ENCODE measurements at places on chromosomes 7 and 10.

GRCh38 chr7:139950881-139951525, 111.7 kb downstream of the PARP12 start:
- DNase-seq = no peak

GRCh38 chr7:105388356-105389087, at the start of gene SRPK2:
Gene SRPK2, minus strand, starts transcription at chr7:105388921.
- DNase-seq = no peak

- DNase-seq = no peak
These were observed 21.9 kb upstream of the ITGA8 start for GRCh38 chr10:15741581-15741980.

DNA sequence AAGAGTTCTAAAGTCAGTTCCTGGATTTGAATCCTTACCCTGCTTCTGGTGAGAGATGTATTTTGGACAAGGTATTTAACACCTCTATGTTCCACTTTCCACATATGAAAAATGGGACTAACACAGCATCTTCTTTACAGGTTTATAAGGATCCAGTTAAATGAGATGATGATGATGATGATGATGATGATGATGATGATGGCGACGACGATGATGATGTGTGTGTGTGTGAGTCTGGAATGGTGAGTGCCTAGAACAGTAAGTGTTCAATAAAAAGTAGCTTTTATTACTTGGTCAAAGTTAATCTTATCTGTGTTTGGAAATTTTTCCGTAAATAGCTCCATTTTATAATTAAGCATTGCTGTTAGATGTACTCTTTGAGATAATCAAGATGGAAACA, 248.3 kb upstream of the SLC26A5 start:
- DNase-seq = no peak

DNA sequence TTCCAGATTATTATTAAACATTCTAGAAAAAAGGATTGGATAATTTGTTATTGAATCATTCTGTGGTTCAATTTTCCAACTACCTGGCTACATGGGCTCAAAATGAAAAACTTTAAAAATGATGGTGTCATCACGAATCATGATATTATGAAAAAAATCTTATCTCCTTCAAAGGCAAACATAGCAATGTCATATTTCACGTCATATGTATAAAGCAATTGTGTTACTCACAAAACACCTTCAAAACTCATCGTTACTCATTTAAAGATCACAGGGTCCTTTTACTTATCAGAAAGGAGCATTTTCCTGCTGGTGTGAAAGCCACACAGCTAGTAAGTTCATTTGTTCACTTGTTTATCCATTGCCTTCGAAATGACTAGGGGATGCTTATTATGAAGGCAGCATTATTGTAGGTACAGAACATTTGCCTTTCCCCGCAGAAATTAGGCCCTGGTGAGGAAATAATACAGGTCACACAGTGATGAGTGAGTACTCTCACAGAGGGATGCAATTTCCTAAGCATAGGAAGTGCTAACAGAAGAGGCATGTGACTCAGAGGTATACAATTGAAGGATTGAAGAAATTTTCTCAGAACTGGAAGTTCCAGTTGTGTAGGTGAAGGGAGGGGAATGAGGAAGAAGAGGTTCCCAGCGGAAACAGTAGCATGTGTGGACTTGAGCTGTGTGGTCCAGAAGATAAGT, 478.7 kb downstream of the INHBA start:
- no peak for DNase-seq

GRCh38 chr10:26543567-26544306, 105.6 kb downstream of the APBB1IP start:
- DNase-seq = no peak

DNA sequence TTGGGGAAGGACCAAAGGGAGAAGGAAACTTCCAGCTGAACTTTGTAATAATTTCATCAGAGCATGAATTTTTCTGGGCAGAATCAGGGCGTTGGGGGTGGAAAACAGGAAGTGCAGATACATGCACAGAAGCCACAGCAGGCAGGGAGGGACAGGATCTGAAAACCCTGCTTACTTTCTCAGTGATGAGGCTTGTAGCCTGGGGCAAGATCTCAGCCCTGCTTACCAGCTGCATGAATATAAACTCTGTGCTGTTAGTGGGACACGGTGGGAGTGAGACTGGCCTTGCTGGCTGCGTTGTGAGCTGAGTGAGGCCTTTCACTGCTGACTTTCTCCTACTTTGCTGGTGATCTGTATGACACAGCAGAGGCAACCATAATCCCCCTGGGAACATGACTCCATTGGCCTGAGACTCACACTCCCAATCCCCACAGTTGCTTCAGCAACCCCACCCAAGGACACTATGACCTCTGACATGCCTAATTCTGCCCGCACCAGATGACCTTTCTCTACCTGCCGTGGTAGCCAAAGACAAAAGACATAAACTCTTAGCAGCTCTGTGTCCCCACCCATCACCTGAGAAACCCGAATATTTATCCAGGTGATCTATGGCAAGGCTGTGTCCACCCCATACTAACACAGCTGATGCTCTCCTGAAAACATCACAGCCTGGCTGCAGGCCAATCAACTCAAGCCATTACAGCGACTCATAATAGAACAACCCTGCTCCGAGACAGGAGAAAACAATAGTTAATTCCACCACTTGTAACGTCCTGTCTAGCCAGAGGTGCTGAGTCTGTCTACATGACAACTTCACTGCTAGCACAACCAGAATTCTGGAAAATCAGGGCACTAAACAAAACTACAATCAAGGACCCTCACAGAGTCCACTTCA, 190.7 kb upstream of the CHRM2 start:
- no peak for DNase-seq

- DNase-seq = no peak
These were observed 114.6 kb downstream of the ITIH5 start for GRCh38 chr10:7551950-7552716.

Measured in right atrium auricular region (tissue), 2 donors.